ENCODE measurements at places on chromosomes 2 and 18.

- no peak for DNase-seq
These were observed 27.3 kb upstream of the ITGB6 start for GRCh38 chr2:160227293-160227915.

GRCh38 chr2:48169141-48169592, 262.9 kb upstream of the FBXO11 start:
- no peak for DNase-seq

GRCh38 chr2:36147670-36148390, 207.7 kb upstream of the CRIM1 start:
- no peak for DNase-seq

DNA sequence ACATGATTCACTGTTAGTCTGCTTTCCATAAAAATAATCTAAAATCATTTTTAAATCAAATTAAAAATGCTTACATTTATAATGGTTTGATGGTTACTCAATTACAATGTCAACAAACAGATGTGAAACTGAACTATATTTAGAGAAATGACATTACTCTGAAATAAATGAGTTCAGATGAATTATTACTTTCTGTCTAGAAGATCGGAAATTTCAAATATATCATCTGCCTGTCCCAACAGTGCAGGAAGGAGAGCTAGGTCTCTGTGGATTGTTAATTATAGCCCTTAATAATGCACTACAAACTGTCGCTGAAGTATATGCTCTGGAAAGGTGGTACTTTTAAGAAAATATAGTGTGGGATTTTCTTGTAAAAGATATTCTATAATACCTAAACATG, 109.8 kb downstream of the DSEL start:
- DNase-seq = no peak

DNA sequence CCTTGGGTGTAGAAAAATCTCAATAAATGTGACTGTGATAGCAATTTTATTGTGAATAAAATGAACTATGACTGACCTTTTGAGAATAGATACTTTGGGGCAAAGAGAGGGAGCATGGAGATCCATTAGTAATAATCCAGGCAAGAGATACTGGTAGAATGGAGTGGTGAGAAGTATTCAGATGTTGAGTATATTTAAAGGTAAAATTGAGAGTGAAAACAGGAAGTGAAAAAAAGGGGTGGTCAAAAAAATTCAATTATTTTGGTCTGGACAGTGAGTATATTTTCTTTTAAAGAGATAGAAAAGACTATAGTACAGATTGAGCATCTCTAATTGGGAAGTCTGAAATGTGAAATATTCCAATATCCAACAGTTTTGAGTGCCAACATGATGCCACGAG, 1515.6 kb upstream of the NXPH2 start:
- DNase-seq = no peak

DNA sequence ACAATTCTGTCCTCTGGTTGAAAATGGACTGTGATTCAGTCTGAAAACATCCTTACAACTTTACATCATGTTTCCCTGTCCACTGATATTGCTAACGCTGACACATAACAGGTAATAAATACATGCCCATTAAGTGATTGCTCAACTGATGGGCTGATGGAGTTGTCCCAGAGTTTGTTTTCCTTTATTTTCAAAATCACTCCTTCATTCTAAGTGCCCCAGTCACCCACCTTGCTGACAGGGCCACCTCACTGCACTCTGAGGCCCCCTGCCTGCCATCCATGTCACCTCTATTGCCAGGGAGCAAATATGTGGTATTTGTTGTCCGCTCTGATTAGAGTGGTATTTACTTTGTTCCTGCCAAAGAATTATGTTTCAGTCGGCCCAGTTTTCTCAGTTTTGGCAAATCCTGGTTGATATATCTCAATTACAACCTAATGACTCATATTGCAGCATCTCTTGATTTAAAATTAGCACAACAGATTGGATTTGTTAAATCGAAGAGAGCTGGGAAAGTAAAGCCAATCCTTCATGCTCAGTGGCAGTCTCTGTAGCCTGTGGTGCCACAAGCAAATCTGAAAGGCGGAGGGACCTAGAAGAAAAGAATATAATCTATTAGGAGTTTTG, 105.1 kb downstream of the RDH14 start:
- no peak for DNase-seq

- DNase-seq = peak; percentile 17
These were observed at the start of gene CHRND for GRCh38 chr2:232525791-232526371. CHRND (plus strand) TSS chr2:232526160; CDS start chr2:232526216, 56 bp downstream.

DNA sequence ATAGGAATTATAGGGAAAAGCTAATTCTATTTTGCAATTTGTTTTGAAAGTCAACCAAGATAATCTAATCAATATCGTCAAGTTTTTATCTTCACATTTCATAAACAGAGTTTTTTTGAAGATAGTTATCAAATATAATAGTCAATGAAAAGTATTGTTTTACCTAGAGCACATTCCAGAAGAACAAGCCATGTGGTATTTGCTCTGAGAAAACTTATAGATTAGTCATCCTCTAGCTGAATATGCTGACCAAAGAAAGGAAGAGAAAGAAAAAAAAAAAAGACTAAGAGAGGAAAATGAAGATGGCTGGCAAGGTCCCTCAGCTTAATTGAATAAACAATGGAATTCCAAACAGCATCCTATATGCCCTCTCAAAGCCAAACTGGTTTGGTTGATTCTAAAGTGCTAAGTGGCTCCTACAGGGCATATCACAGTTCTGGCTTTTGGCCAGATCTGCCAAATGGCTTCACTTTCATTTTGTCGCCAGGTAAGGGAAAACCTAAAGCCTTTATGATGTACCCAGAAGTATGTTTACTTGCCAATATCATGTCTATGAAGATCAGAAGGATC, 132.6 kb downstream of the VWC2L start:
- no peak for DNase-seq

DNA sequence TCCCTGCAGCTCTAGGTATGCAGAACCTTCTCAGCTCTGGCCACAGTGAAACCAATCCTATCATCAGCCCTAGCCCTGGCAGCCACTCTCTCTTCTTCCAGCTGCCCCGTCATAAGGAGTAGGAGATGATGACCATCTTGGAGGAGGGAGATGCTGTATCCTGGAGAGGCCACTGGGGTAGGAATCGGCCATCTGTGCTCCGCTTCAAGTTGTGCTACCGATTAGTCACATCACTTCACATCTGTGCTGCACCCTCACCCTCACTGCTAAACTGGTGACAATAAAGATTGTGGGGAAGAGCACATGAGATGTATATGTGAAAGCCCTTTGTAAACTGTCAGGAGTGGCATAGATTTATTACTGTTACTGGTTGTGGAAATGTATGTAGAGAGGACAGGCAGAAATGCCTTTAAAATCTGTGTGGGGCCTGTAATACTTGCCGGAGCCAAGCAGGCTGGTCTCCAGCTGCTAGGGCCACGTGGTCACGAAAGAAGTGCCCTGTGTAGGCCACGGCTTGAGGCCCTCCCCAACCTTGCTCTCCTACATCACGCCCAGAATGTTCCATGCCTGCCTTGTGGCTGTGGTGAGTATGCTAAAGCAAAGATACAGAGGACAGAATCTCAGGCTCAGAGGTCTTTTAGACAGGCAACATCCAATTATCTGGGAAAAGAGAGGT, 236.8 kb downstream of the CLIP4 start:
- no peak for DNase-seq

DNA sequence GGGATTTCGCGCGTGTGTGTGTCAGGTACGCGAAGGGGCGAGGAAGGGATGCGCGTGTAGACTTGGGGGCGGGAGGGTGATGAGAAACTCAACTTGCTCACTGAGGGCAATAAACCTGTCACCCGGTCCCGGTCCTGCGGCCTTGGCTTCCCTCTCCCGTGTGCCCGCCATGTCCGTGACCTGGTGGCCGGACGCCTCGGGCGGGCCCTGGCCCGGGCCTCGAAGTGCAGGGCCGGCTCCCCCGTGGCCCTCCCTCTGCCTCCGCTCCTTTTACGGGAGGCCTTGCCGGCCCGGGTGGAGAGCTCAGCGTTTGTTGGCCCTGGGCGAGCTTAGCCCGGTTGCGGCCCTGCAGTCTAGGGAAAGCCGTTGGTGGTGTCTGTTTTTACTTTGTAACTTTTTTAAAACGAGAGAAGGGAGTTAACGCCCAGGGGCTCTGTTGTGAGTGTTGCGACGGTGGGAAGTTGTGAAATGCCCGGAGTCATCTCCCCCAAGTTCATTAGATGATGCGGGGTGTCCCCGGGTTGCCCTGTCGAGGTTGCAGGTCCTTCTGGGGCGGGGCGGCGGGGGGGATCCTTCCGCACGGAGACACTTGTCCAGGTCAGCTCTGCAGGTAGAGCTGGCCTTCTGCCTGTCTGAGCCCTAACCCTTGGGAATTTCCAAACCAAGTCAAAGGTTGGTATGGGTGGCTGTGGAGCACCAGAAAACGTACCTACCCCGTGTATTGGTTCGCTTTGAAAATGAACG, 883 bp downstream of the SMCHD1 start:
- peak; percentile 90 for DNase-seq

DNA sequence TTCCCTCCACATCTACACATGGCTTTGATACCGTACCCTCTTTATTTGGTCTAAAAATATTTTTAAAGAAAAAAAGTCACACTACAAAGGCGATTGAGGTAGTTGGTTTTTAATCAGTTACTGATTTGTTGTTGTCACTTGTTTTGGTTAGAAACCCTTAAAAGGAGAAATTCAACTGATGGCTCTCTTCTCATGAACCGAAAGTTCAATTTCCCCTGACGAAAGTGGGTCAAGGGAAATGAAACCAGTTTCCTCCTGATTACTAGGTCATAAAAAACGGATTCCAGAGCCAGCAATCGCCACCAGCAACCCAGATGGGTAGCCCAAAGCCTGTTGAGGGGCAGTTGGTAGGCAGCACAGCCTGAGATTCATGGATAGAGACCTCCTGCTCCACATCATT, 63.2 kb downstream of the DLGAP1 start:
- no peak for DNase-seq

GRCh38 chr2:138333677-138334076, 167.9 kb upstream of the SPOPL start:
- no peak for DNase-seq
